ENCODE measurements at places on chromosomes 3 and 15.

DNA sequence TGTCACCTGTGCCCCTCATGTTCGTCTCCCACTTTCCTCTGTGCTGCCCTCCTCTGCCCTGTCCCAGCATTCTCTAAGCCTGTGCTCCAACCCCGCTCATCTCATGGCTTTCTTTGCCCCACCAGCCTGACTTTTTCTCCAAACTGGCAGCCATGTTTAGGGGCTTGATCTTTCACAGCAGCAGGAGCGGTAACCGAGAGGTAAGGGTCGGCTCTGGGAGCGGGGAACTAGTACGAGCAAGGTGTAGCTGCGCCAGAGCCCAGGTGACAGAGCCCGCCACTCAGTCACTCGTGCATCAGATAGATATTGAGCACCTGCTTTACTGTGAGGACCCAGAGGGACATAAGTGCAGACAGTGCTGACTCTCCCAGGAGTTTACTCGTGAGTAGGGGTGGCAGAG, 13.4 kb downstream of the MAN2A2 start:
- no peak for DNase-seq

GRCh38 chr15:43168192-43169107, 16.8 kb upstream of the CCNDBP1 start:
- no peak for DNase-seq

GRCh38 chr3:55828712-55829111, 341.6 kb upstream of the WNT5A start:
- no peak for DNase-seq

DNA sequence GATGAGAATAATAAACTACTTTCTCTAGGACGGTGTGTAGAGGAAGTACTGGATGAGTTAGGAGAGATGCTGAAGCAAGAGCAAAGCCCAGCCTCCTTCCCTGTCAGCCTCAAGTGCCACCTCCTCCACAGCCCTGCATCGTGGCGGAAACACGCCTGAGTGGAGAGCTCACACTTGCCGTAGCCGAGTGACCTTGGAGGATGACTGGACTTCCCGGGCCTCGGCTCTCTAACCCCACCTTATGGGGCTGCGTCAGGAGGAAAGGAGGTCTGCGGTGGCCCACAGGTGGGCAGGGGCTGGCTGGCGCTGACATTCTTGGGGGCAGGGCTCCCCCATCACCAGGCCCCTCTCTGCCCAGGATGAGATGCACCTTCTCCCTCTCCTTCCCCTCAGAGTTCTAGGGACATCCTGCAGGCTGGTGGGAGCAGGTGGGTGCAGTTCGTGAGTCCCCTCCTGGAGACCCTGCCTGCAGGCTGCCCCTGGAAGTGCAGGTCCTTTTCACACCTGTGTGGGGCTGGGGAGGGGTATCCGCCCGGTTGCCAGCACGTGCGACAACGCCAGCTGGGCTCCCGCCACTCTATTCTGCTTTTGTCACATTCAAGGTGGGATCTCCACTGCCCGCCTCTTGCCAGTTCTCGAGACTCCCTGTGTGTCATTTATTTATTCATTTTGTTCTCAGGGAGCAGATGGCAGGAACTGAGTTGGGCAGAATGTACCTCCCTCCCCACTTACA, 175.2 kb downstream of the MEGF11 start:
- no peak for DNase-seq

DNA sequence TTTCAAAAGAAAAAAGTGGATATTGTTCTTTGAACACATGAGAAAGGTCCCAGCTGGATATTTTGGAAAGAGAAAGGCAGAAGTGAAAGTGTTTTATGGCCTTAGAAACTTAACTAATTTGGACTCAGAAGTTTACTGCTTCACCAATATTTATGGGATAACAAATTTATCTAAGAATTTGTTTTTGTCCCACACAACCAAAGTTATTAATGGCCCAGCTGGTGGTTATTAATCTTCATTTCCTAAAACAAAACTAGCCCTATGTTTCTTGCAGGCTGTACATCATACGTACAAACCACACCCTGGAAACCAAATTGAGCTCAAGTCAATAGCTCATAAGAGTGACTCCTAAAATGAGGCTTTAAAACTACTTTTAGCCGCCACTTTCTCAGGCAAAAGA, 372.9 kb upstream of the LMCD1 start:
- DNase-seq: no peak

GRCh38 chr3:45440131-45440530, 51.8 kb downstream of the LARS2 start:
- no peak for DNase-seq

DNA sequence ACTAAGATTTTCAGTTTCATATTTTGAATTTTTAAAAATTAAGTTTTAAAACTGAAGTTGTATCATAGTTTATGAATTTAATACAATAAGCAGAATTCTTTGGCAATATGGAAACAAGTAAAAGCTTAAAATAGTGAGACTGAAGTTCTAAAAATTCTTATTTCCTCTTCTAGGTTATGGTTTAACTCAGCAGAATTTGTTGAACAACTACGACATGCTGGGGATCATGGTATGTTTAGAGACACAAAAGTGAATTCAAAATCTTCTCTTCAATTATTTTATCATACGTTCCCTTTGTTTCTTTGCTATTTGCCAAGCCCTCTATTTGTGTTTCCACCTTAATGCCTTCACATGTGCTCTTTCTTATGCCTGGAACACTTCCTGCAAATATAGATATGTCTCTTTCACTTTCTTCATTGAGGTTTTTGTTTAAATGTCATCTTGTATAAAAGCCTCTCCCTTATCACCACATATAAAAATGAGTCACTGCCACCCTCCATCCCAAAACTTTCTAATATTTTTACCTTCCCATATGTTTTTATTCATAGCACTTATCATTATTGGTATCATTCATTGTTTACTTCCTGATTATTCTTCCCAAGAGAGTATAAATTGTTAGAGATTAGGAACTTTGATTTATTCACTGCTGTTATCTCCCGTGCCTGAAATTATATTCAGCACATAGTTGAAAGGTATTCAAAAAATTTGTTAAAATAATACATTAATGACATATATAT, 6.4 kb downstream of the SUCNR1 start:
- DNase-seq: no peak

DNA sequence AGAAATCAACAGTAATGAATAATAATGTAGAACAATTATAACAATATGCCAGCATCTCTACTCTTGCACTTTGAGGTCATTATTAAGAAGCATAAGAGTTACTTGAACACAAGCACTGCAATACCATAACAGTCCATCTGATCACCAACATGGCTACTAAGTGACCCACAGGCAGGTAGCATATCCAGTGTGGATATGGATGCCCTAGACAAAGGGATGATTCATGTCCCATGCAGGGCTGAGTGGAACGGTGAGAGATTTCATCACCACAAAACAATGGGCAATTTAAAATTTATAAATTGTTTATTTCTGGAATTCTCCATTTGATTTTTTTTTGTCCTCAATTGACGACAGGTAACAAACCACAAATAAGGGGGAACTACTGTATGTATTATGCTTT, 107.7 kb upstream of the TSC22D2 start:
- no peak for DNase-seq

- no peak for DNase-seq
These were observed 42.2 kb upstream of the PRR23E start for GRCh38 chr3:127150513-127151250.

DNA sequence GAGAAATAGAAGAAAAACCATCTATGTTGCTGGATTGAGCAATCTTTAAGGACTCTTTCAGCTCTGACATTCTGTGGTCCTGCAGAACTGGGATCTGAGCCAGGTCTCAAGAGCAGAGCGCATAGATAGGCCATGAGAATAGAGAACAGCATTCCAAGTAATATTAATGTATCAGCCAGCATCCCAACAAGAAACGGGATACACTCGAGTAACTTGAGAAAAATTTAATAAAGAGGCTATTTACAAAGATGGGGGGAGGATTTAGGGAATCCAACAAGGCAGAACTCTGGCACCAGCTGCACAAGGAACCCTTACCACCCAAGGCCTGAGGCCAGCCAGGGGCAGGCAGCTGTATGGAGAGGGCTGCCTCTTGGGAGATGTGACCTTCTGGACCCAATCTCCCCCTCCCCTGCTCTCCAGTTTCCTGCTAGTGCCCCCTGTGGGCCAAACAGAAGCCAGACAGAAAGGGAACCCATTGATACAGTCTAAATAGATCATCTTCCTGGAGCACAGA, 8.2 kb downstream of the TMOD2 start:
- peak; percentile 88 for DNase-seq

DNA sequence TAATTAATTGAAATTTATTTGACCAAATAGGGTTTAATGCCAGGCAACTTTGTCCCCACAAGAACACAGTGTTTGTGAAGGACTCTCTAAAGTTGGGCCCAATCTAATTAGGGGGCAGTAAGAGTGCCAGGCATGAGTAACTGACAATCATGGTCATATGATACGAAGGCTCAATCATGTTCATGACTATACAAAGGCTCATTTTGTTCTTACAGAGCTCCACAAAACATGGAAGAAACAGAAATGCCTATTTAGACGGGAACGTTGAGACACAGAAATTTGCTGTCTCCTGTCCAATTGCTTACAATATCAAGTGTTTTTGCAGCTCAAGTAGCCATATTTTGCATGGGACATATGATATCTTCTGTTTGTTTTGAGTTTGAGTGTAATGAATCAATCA, 391.1 kb downstream of the SI start:
- no peak for DNase-seq

GRCh38 chr3:134336587-134336986, 37.7 kb downstream of the AMOTL2 start:
- no peak for DNase-seq
